ENCODE measurements at places on chromosomes 11 and 22.
A peak's percentile ranks its signal among the peaks of the same experiment; 100 is the strongest.

DNA sequence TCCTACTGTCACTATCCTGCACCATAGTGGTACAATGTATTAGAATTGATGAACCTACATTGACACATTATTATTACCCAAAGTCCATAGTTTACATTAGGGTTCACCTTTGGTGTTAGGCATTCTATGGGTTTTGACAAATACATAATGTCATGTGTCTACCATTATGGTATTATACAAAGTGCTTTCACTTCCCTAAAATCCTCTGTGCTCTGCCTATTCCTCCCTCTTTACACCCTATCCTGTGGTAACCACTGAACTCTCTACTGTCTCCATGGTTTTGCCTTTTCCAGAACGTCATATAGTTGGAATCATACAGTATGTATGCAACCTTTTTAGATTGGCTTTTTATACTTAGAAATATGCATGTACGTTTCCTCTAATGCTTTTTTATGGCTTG is 51.5 kb downstream of the CCDC15 start:
- DNase-seq: no peak

- peak; percentile 31 for DNase-seq
Measured at GRCh38 chr22:33741025-33741424, 179.3 kb downstream of the LARGE1 start.

GRCh38 chr22:35580351-35581022 is 36.6 kb downstream of the MB start:
- DNase-seq: no peak

GRCh38 chr22:43448048-43448447 is 36.2 kb downstream of the MPPED1 start:
- no peak for DNase-seq

DNA sequence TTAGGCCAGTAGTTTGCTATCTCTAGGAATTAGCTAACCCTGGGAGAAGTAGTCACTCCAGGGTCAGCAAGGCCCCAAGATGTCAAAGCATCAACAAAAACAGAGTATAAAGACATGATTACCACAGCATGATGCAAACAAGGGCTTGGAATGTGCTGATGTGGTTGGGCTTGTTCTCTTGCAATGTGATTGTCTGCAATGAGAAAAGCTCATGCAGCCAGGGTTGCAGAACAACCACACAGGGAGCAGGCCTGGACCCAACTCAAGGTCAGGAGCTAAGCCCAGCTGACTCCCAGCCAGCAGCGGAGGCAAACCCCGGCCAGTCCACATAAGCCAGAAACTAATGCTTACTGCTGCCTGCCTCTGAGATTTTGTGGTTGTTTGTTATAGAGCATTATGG is 132.4 kb upstream of the ZC3H12C start:
- DNase-seq: no peak

- no peak for DNase-seq
Measured at GRCh38 chr11:66080055-66080817, 10.2 kb downstream of the PACS1 start.
